A172 (cell line): ENCODE measurements at places on chromosomes 2 and 18.

DNA sequence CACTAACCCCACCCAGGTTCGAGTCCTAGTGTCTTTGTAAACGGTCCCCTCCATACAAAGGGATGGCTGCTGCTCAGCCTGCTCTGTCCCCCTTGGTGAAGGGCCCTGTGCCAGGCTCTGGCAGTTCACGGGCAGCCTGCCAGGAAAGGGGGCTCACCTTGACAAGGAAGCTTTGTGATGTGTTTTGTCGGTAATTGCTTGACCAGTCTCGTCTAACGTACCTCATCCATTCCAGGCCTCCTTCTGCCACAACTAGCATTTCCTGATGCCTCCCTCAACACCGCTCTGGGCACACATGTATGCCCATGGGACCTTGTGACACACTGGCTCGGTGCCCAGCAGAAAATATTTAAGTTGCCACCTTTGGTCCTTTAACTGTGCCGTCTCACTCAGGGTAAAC lies 171.9 kb downstream of the KLHL29 start:
- DNase-seq = no peak

GRCh38 chr2:166831930-166832329 lies 56.4 kb upstream of the XIRP2 start:
- peak; percentile 53 for DNase-seq

DNA sequence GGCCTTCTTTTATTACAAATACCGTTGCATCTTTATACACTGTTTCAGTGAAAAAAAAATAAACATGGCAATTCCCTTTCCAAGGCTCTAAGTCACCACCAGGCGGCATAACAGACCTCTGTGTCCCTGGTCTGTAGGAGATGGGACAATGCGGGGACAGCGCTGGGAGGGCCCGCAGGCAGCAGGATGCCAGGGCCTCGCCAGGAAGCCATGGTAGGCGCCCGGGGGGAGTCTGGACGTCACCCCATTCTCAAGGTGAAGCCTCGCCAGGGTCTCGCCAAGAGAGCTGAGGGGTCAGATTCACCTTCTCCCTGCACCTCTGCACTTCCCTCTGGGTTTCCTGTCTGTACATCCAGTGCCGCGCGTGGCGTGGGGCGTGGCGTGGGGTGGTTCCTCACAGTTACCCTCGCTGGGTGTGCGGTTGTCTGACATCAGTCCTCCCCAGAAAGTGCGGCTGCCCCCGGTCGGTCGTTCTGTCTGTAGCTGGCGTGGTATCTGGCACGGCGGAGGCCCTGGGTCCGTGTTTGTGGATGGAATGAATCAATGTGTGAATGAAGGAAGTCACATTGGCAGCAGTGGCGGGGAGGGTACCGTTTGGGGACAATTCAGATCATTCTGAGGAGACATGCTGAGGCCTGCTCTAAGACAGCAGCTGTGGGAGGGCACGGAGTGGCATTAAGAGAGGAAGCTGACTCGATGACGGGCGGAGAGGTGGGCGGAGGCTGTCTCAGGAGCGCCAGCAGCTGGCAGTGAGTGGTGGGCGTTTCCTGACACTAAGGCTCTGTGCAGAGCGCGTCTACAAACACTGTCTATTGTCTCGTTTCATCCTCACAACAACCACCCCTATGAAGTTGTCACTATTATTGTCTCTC lies 46.0 kb downstream of the LRRFIP1 start:
- DNase-seq = peak; percentile 64

DNA sequence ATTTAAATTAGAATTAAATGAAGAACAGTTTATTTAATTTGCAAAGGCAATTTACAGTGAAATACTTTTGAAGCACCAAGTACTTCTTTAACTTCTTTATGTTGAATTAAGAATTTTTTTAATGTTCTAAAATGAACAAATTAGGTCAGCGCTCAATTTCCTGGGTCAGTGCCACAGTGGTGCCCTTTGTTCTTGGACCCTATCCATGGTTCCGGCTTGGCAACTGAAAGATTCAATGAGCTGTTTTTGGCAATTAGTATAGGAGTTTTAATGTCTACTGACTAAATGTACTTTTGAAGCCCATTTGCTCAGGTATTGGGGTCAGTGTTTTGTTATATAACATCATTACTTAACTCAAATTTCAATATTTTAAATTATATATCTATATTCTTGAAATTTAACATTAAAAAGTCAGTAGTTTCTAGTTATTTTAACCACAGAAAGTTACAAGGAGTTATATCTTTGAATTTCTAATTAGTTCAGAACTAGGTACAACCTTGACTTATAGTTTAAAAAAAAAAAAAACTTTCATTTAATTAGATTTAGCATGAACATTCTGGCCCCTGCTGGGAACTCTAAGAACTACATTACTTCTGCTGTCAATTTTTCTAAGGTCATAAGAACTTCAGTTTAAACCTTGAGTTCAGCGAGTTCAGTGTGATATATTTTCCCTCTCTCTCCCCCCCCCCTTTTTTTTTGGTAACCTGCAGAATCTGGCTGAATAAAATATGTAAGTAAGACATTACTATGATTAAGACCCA lies 7.6 kb upstream of the MSTN start:
- peak; percentile 65 for DNase-seq

DNA sequence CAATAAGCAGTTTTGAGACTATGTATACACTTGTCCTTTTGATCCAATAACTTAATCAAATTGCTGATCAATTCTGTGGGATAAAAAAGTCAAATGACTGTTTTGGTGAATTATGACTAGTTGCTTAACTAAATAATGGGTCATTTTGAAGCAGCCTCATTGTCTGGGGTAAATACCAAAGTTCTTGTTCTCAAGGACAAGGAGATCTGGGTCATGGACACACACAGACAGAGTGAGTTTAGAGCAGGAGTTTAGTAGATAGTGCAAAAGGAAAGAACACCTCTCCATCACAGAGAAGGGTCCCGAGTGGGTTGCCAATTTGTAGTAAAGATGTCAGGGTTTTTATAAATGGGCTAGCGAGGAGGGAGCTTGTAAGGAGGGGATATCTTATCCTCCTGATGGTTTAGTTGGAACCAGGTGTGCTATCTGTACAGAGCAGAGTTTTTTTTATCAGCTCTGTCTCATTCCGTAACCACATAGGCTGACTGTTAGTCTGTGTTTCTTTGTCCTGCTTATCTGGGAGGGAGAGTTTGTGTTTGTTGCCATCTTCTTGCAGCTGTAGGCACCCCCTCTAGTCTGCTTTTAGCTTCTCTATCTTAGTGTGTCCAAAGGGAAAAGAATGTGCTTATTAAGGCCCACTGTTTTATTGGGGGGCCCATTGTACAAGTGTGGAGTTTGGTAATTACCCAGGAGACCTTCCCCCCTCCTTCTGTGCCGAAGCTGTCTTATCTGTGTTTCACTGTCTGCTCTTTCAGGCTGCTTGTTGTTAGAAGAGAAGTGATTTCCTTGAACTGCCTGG lies 48.7 kb upstream of the C1GALT1C1L start:
- DNase-seq = peak; percentile 16

- DNase-seq = no peak
These were observed 58.7 kb upstream of the LPIN2 start for GRCh38 chr18:3071676-3072075.
